ENCODE measurements at places on chromosomes 13 and 19.

DNA sequence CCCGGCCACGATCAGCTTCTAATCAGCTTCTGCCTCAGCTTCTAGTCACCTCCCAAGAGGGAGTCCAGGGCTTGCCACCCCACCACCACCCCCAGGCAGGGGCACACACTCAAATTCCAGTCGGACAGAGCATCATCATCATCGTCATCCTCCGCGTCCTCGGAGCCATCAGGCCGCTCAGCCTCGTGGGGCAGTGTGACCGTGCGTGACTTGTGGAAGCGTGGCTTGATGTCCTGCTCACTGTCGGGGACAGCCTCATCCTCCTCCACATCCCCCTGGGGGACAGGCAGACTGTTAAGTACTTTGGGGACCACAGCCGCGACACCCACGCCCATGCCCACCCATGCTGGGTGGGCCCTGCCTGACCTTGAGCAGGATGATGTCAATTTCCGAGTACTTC, 12.5 kb downstream of the TNPO2 start:
- no peak for DNase-seq

DNA sequence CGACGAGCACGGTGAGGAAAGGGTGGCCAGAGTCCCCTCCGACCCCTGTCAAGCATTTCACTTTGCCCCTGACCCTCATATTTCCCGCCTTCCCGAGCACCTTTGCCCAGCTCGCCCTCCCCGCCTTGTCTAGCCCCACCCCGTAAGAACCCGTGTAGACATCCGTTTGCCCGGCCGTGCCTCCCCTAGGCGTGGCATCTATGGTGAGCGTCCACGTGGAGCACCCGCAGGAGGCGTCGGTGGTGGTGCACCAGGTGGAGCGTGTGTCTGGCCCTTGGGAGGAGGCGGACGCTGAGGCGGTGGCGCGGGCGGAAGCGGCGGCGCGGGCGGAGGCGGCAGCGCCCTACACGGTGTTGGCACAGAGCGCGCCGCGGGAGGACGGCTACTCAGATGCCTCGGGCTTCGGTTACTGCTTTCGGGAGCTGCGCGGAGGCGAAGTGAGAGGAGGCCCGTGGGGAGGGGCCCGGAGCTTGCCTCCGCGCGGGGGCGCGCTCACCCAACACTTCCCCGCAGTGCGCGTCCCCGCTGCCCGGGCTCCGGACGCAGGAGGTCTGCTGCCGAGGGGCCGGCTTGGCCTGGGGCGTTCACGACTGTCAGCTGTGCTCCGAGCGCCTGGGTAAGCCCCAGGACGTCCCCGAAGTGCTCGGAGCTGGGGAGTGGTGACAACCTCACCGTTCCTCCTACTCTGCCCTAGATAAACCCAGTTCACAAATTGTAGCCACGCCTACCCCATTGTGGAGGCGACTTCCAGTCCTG, 4.2 kb downstream of the LTBP4 start:
- DNase-seq = peak; percentile 95

DNA sequence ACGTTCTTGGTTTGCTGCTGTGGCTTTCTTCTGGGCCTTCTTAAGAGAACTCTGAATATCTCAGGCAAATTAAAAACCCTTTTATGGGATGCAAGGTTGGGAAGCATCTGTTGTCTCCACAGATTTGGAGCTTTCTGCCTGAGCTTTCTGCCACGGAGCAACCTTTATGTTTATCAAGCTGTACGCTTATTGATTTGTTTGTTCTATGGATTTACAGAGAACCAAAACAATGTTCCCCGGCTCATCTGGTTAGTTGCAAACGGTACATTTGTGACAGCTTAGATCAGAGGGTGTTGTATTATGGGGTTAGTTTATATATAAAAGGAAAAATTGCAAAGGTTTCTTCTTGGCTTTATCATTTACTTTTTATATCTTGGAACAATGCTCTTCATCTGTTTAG, 479.6 kb downstream of the DIAPH3 start:
- no peak for DNase-seq

DNA sequence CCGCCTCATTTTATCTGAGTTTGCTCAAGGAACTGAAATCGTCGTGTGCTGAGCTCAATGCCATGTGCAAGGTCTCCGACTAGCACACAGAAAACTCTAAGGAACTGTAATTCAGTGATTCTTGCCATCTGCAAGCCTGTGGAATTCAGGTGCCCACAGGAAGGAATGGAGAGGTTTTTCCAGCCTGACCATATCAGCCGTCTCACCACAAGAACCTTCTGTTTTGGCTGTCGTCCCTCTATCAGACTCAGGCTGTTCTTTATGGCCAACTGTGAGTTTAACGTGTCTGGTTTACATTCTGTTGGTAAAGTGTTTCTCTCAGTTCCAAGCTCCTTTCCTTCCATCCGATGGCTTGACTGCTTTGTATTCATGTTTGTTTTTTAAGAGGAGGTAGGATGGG, 293.5 kb downstream of the SPRY2 start:
- DNase-seq = no peak

DNA sequence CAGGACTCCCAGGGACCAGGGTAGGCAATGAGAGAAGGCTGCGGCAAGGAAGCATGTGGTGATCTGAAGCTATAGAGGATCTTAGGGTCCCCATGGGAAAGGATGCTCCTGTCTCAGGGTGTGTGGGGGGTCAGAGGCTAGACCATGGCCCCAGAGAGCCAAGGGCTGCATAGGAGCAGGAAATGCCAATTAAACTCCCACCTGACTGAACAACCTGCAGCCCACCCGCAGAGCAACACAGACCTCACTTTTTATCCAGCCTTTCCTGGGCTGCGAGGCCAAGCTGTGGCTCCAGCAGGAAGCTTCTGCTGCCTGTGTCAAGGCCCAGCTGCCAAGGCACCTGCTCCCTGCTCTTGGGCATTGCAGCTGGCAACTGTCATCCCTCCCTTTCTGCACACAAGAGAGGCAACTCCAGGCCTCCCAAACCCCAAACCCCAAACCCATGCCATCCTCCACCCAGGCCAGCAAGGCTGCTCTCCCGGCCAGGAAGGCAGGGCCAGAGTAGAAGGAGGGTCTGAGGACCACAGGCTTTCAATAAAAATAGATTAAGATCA, 290.1 kb downstream of the FOXO1 start:
- no peak for DNase-seq

- no peak for DNase-seq
Observed at GRCh38 chr19:54030895-54031586, 32.7 kb downstream of the VSTM1 start.

DNA sequence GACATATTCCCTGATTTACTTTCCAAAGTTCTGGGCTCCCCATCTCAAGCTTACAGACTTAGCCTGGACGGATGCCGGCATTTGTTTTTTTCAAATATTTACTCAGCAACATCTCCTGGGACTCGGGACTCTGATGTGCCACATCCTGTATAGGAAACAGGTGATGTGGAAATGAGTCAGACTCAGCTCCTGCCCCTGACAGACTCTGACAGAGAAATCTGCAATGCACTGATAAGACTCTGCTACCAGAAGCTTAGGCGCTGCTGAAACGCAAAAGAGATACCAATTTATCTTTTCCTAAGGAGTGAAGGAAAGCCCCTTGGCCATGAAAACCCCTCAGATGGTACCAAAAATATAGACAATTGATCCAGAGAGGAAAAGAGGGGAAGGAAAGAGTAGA, 16.2 kb downstream of the LAIR2 start:
- DNase-seq = no peak

- DNase-seq = no peak
Observed at GRCh38 chr13:101393140-101393539, 23.2 kb downstream of the NALCN start.

DNA sequence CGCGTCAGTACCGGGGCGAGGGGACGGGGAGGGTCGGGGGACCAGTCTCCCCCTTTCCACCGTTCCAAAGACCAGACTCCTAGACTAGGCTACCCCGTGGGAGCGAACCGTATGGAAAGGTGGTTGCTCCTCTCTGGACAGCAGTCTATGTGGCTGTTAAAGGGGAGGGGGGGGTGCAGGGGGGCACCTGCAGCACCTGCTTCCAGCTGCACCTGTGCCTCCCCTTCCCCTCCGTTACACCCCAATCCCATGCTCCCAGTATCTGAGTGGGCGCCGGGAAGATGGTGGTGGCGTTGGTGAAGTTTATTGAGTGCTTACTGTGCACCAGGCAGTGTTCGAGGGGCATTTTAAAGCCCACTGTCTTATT, 557 bp downstream of the ZNF524 start:
- DNase-seq = no peak

DNA sequence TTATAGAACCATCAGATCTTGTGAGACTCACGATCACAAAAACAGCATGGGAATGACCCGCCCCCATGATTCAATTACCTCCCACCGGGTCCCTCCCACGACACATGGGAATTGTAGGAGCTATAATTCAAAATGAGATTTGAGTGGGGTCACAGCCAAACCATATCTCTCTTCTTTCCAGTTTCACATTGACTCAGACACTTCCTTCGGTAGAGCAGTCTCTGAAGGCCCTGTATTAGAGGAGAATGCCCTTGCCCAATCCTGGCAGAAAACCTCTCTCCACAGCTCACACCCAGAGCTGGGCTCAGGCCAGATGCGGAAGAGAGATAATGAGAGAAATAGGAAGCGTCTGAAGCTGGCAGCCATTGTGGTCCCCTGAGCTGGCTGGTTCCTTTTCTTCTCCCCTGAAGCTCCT, 72.4 kb upstream of the CLDN10 start:
- DNase-seq = peak; percentile 46

GRCh38 chr13:66809485-66809884, 420.7 kb downstream of the PCDH9 start:
- DNase-seq = no peak

DNA sequence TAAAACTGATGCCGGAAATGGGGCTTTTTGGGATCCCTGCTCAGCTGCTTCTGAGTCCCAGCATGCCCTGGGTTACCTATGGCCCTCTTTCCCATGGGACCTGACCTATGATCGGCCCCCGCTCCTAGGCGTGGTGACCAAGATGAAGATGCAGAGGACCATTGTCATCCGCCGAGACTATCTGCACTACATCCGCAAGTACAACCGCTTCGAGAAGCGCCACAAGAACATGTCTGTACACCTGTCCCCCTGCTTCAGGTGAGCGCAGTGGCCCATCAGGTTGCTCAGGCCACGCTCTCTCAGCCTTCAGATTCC, 1.5 kb downstream of the RPS11 start:
- no peak for DNase-seq

- DNase-seq = no peak
Observed at GRCh38 chr13:31184981-31185645, 14.7 kb upstream of the B3GLCT start.

DNA sequence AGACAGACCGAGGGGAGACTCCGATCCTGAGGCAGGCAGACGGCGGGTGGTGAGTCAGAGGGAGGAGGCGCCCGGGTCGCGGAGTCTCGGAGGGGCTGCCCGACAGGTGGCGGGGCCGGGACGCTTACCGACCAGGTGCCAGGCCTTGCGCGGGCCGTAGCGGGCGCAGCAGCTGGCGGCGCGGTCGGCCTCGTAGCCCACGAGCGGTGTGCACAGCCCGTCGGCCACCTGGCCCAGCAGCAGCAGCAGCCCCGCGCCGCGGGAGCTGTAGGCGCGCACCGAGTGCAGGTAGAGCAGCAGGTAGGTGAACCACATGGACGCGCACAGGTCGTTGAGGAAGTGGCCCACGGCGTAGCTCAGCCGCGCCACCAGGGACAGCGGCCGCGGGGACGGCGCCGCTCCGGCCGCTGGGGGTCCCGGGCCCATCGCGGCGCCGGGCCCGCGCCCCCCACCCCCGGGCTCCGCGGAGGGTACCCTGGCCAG, 367 bp downstream of the MFSD12 start:
- peak; percentile 35 for DNase-seq

DNA sequence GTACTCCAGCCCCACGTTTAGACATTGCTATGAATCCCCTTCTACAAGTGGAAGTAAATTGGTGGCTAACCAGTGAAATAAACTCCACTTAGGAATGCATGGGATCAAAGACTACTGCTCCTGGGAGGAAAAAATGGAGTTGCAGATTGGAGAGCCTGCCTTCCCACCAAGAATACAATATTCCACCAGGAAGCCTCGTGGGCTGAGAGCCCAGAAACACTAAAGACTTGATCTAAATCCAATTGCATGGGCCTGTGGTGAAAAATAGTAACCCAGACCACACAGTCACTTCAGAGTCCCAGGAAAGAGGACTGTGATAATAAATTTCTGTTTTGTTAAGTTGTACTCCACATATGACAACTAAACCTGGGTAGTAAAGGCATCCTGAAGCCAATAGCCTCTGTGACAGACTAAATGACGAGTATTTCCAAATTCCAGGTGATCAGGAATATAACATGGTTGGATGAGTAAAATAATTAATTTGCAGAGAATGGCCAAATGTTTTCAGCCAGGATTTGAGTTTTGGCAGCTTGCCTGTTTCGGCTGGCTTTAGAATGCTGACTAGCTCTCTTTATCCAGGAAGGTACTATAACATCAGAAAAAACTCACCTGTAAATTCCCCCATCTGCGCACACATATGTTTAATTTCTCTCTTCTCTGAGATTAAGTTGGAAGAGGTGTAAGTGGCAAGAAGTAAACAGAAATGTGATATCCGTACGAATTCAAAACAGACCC, 480.3 kb downstream of the LIG4 start:
- DNase-seq = no peak

DNA sequence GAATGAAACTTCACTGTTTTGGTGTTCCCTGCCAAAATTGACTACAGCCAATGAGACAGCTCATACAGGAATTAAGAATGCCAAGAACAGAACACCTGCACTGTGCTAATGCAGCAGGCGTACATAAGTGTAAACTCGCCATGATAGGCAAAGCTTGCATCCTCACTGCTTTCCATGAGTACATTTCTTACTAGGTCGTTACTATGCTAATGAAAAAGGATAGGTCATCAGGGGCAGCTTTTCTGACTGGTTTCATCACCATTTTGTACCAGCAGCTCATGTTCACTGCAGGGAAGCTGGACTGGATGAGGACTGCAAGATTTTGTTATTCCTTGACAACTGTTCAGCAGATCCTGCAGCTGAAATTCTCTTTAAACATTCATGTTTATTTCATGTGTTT, 1383.8 kb downstream of the EFNB2 start:
- no peak for DNase-seq

DNA sequence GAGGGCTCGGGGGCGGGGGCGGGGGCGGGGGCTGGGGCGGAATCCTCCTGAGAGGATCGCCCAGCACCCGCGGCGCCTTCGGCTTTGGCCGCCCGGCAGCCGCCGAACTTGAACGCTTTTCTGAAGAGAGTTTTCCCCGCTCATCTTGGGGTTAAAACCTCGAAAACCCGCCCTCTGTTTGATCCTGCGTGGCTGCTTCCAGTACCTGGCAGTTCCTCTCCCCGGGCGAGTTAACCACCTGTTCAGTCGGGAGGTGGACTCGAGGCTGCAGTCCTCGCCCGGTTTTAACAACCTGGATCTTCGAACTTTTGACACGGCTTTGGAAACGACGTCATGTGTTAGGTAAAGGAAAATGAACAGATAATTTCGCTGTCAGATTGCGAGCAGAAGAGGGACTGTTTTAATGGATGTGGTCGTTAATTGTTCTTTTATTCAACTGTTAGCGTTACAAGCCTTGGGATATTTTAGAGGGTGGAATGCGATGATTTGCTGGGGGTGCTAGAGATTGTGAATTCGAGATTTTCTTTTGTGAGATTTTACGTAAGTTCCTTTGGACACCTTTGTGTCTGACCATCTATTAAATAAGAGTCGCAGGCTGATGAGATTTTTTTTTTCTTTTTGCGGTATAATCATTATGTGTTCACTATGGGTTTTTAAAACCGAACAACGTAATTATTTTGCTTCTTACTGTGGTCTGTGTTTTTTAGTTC, 1.0 kb downstream of the FNDC3A start:
- DNase-seq = peak; percentile 44

Measured in T-helper 2 cell (primary cell).